ENCODE measurements at places on chromosomes 2 and 18. TPM values are rescaled to one million over a fixed set of nuclear protein-coding genes. Genes with fewer than 3 reads are reported as not detected.

- no peak for DNase-seq
Measured at GRCh38 chr2:196592331-196592910, 47.1 kb upstream of the CCDC150 start.

DNA sequence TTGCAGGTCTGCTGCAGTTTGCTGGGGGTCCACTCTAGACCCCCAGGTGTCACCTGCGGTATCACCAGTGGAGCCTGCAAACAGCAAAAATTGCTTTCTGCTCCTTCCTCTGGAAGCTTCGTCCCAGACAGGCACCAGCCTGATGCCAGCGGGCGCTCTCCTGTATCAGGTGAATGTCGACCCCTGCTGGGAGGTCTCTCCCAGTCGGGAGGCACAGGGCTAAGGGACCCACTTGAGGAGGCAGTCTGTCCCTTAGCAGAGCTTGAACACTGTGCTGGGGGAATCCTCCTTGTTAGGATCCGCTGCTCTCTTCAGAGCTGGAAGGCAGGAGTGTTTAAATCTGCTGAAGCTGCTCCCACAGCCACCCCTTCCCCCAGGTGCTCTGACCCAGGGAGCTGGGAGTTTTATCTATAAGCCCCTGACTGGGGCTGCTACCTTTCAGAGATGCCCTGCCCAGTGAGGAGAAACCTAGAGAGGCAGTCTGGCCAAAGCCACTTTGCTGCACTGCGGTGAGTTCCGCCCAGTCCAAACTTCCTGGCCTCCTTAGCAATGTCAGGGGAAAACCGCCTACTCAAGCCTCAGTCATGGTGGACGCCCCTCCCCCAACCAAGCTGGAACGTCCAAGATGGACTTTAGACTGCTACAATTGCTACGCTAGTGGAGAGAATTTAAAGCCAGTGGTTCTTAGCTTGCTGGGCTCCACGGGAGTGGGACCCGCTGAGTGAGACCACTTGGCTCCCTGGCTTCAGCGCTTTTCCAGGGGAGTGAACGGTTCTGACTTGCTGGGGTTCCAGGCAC is 652.5 kb downstream of the KCNJ3 start:
- no peak for DNase-seq

Gene SERPINB2
- total RNA-seq, result not detected

GRCh38 chr18:70276416-70277191 is 12.2 kb upstream of the SOCS6 start:
- DNase-seq, result no peak

- DNase-seq, result no peak
Measured at GRCh38 chr2:147297820-147298219, 547.0 kb upstream of the ACVR2A start.

GRCh38 chr2:64666810-64667438 is 13.2 kb upstream of the SERTAD2 start:
- no peak for DNase-seq

Gene UGT1A9
- total RNA-seq, result 4.1 TPM

Gene CBLN2
- total RNA-seq, result 1.1 TPM

GRCh38 chr2:216690853-216691741 is 4.3 kb downstream of the IGFBP5 start:
- peak; percentile 54 for DNase-seq

- no peak for DNase-seq
Measured at GRCh38 chr2:144983107-144983506, 463.2 kb upstream of the ZEB2 start.

DNA sequence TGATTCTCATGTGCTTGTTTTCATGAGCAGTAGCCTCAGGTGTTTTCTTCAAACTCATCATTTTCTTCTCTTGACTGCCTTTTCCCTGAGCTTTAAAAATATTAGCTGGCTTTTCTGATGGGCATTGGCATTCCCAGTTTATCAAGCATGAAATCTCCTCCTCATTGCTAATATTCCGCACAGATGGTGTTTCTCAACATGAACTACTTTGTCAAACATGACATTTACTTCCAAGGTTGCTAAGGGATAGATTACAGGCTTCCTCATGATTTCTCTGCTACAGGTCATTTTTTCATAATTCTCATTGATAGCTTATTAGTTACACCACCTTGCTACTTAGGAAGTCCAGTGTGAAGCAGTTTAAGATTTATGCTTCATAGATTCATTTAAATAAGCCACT is 1116.9 kb upstream of the CNTNAP5 start:
- DNase-seq, result no peak

Gene RIT2
- total RNA-seq, result not detected

GRCh38 chr2:218074031-218074430 is 5.0 kb downstream of the RUFY4 start:
- DNase-seq, result peak; percentile 31
